NCI-H2029 treated with DMSO at 0.1 percent for 48 hours (cell line): ENCODE measurements at places on chromosomes 2 and 18.
A peak's percentile ranks its signal among the peaks of the same experiment; 100 is the strongest.

DNA sequence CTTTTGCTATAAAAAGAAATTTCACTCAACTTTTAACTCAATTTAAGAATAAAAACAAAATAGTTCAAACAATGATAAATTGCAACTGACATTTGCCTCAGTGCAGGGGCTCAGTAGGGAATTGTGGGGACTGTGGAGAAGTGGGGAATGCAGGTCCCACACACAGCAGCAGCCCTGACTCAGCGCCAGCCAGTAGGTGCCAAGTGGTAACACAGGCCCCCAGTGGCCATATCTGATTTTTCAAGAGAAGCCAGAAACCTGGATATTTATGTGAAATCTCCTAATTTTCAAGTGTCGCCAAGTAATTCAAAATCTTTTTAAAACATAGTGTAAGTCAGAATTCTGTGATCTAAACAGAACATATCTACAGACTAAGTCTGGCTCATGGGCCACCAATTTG lies 186.3 kb downstream of the EN1 start:
- no peak for DNase-seq

- DNase-seq, result peak; percentile 76
These were observed 27.6 kb upstream of the ASAP2 start for GRCh38 chr2:9178904-9179571.

- DNase-seq, result no peak
These were observed 172.2 kb upstream of the RASGRP3 start for GRCh38 chr2:33304032-33304864.

GRCh38 chr2:191202881-191203397 lies 42.3 kb upstream of the MYO1B start:
- no peak for DNase-seq

- DNase-seq, result no peak
These were observed 24.2 kb upstream of the TOGARAM2 start for GRCh38 chr2:28956890-28957289.

GRCh38 chr18:48882379-48882778 lies 68.4 kb downstream of the SMAD7 start:
- DNase-seq, result no peak

DNA sequence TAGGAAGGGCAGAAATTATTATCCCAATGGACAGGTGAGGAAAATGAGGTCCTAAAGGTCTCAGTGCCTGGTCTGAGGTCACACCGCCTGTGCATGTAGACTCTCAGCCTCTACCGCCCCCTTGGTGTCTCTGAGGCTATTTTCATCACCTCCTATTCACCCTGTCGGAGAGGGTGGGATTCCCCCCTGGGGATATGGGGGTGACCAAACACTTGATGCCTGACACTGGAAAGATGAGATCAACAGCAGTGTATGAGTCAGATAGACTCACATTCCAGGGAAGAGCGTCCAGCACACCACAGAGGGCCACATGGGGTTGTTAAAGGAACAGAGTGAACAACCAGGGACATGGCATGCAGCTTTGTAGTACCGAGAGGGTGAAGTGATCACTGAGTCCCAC lies 199.7 kb downstream of the SMAD2 start:
- no peak for DNase-seq

- no peak for DNase-seq
These were observed 204.6 kb downstream of the RAB3GAP1 start for GRCh38 chr2:135256531-135257260.

- DNase-seq, result no peak
These were observed 310.8 kb upstream of the MAP2 start for GRCh38 chr2:209113026-209113425.

DNA sequence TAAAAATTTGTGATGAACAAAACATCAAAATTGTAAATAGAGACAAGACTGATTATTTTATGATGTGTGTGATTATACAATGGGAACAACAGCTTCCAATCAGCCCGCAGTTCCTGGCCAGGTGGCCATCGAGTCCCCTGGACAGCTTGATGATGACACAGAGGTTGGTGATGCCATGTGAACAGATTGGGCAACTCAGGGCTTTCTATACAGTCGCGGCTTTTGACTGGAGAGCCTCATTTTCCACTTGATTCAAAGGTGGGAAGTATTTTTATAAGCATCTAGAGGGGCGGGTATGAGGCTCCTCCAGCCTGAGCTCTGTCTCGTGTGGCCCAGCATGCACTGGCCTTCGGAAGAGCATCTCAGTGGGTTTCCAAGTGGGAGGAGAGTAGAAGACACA lies 14.9 kb upstream of the HPCAL1 start:
- no peak for DNase-seq

DNA sequence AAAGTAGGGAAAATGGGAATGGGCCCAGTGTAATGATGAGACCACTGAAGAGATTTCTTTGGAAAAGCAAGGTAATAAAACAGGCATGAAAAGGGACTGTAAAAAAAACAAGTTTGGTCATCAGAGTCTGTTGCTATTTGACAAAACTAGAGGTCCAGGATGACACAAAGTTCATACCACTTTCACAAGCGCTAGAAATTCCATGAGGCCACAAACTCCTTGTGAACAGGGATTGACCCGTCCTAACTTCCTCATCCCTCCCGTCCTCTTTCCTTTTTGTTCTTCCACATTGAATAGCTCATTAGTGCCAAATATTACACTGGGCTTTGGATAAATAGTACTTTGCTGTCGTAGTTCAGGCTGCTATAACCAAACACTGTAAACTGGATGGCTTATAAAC lies 188.8 kb upstream of the EPC2 start:
- no peak for DNase-seq

GRCh38 chr2:110116033-110116710 lies 550 bp upstream of the MALL start:
- no peak for DNase-seq

- DNase-seq, result no peak
These were observed 158.9 kb upstream of the BOD1L2 start for GRCh38 chr18:56988022-56988421.

DNA sequence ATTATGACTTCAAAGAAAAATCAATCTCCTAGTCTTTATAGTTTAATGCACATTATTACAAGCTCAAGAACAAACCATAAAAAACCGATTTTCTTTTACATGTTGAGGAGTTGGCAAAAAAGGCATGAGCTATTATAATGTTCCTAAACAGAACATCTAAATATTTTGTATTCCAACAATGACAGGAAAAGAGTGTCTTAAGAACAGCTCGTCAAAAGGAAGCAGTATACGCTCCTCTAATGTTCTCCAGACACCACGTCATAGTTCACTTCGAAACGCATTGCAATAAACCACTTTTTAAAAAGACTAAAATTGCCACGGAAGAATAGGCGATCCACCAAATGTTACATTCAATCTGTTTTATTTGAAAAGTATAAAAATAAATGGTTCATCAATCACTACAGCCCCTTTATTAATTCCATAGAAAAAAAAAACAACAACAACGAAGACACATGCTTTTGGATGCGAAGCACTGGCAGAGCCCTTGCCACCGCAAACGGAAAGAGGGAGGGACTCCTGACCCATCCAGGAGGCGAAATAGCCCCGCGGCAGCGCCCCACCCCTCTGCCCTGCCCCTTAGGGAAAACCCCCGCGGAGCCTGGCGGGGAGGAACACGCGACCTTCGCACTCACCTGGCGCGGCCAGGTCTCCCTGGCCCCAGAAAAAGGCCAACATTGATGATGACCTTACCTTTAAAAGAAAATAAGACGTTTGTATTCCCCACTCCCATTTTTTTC lies 45.8 kb downstream of the MBP start:
- DNase-seq, result no peak

GRCh38 chr2:225995796-225996461 lies 596.4 kb downstream of the NYAP2 start:
- no peak for DNase-seq

DNA sequence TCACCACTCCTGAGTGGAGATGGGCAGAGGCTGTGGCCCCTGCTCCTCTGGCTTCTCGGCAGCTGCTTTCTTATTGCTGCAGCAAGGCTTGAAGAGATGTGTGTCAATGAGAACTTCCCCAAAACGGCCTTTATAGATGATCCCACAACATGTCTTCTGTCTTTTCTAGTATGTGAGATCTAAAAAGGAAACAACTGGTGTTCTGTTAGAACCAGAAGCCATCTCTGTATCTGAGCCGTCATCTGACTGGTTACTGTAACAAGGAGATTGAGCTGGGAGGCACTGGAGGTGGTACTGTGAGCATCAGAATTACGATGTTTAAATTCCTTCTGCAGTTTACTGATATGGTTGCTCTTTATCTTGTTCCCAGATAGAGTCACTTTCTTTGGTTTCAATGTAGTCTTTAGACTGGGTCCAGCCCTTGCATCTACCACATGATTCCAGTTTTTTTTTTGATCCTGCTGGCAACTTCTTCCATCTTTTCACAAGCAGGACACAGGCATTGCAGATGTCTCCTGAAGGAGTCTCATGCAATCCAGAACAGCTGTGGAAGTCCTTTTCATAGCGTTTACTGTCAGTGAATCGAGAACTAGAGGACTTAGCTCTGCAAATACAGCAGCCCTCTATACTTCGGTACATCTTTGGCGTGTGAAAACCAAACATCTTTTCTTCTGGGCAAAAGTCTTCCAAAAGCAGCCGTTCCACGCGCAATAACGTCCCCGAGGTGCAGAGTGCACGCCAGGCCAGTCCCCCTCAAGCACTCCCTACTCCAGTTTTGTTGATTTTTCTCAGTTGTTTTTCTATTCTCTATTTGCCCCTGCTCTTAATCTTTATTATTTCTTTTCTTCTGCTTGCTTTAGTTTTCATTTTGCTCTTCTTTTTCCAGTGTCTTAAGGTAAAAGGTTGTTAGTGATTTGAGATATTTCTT lies 29.7 kb downstream of the TAF4B start:
- DNase-seq, result no peak

- no peak for DNase-seq
These were observed 60.0 kb downstream of the DOCK10 start for GRCh38 chr2:224982226-224982625.

- DNase-seq, result no peak
These were observed 52.5 kb downstream of the GAREM1 start for GRCh38 chr18:32418148-32418547.

DNA sequence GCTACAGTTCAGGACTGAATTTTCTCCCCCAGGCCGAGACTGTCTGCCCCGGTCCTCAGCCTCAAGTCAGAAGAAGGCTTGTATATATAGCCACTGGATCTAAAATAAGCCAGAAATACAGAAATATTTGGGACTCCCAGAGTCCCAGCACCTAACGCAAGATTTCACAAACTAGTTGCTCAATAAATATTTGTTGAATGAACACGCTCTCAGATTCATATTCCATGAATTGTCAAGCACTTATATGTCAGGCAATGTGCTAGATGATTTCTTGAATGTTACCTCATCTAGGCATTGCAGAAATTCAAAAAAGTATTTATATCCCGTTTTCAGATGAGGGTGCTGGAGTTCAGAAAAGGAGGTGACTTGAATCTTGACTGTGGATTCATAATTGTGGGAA lies 163.7 kb upstream of the KLHL29 start:
- no peak for DNase-seq

- DNase-seq, result no peak
These were observed 20.8 kb downstream of the BAZ2B start for GRCh38 chr2:159595410-159596046.

DNA sequence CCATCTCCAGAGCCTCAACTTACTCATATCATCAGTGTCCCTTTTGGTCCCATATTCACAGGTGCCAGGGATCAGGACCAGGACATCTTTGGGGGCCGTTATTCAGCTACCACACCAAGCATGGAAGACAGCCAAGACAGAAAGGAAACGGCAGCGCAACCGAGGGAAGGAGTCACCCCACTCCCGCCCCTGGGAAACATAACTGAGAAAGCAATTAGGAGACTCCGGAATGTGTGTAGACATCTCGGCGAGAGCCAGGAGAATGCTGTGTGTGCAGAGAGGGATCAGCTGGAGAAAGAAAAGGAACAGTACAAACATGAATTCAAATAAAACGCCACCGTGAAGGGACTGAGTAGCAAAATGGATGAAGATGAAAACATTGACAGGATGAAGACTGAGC lies 13.4 kb upstream of the BOK start:
- DNase-seq, result no peak

DNA sequence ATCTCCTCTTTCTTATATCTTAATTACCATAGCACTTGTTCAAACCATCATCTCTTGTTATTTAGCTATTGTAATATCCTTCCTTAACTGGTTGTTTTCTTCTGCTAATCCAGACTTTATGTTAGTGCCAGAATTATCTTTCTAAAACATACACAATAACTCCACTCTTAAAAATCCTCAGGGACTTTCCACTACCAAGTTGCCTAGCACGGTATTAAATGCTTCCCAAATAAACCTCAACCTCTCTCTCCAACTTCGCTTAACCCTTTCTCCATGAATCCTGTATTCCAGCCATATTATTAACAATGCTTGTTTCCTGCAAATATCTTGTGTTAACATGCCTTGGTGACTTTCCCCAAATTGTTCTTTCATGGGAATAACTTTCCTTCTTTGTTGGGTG lies 84.5 kb downstream of the FAM228A start:
- no peak for DNase-seq

GRCh38 chr2:181104512-181105115 lies 124.2 kb downstream of the UBE2E3 start:
- peak; percentile 38 for DNase-seq

DNA sequence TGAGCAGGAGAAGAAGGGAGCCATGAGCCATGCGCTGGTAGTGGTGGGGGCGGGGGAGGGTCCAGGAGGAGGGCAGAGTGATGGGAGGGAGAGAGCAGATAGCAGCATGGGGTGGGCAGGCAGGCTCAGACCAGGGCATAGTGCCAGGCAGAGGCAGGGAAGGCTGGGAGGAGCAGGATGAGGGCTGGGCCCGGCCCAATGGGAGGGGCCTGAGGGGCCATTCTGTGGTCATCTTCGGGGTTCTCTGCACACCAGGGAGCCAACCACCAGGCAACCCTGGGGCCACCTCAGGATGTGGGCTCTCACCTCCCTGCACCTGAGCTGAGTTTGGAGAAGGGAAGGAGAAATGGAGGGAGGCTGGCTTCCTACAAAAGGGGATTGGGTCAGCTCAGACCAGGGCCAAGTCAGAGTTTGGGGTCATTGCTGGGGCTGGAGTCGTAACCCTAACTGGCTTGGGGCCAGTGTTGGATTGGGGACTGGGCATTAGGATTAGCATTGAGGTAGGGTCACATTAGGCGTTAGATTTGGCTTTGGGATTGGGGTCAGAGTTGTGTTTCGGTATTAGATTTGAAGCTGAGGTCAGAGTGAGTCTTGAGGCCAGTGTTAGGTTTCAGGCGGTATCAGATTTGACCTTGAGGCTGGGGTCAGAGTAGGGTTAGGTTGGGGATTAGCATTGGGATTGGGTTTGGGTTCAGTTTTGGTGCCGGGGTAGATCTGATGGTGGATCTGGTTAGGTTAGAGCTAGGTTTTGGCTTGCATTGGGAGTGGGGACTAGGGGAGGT lies 11.2 kb downstream of the VIL1 start:
- no peak for DNase-seq
